ENCODE measurements at places on chromosomes 12 and 14.

DNA sequence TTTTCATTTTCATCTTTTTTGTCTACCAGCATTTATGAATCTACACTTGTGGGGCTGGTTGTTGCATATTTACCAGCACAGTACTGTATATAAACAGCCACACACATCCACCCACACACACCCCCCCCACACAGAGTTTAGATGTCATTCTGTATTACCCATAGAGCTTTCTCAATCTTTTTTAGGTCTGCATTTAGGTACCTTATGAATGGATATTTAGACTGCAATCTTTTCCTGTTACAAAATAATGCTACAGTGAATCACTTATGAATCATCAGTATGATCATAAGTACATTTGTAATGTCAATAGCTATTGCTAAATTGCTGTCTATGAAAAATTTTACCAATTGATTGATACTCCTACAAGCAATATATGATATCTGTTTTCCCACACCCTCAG, 67.3 kb upstream of the STK38L start:
- no peak for DNase-seq

- no peak for DNase-seq
Observed at GRCh38 chr14:58907803-58908202, 270.0 kb downstream of the DACT1 start.

DNA sequence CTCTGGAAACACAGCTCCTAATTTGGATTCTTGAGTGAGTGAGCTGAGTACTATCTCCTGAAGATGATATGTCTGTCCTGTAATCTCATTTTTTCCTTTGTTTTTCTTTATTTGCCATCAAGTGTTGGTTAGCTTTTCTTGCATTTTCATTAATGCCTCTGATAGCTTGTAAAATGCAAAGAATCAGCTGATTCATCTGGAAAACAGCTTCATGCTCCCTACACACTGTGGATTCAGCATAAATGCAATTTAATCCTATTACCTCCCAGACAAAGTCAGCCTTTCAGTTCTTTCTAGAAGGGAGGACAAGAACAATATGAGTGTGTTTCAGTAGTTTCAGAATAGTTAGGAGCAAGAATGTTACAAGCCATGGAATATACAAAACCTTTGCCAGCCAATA, 79.4 kb downstream of the DACT1 start:
- DNase-seq: no peak

GRCh38 chr14:61343471-61343870, 22.1 kb downstream of the PRKCH start:
- no peak for DNase-seq

DNA sequence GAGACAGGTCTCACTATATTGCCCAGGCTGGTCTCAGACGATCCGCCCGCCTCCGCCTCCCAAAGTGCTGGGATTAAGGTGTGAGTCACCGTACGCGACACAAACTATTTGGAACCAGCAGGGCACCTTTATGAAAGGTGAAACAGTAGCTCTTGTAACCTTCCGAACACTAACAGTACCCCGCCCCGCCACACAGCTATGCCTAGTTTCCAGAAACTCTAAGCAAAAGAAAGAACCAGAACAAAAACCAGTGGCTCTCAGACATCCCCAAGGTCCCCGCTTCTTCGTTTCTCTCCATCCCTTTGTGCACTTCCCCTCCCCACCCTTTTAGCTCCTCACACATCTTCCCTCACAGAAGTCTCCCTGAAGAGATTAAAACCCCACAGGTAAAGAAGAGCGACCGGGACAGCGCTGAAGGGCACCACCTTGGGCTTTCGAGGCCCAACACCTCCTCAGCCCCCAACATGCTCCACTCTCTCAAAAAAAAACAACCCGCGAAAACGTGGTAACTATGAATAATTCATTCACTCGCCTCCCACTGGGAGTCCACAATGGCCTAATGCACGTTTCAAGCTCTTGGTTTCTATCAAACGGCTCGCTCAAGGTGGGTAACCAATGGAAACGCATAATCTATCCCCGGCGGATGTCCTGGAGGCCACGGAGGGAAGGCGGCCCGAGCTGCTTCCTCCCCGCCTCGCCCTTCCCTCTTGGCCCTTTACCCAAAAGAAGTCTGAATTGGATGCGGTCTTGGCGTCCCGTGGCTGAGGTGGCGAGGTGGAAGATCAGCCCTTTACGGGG, 877 bp downstream of the BAG5 start:
- DNase-seq: no peak

- no peak for DNase-seq
Observed at GRCh38 chr12:95699579-95699978, 91.0 kb downstream of the NTN4 start.

DNA sequence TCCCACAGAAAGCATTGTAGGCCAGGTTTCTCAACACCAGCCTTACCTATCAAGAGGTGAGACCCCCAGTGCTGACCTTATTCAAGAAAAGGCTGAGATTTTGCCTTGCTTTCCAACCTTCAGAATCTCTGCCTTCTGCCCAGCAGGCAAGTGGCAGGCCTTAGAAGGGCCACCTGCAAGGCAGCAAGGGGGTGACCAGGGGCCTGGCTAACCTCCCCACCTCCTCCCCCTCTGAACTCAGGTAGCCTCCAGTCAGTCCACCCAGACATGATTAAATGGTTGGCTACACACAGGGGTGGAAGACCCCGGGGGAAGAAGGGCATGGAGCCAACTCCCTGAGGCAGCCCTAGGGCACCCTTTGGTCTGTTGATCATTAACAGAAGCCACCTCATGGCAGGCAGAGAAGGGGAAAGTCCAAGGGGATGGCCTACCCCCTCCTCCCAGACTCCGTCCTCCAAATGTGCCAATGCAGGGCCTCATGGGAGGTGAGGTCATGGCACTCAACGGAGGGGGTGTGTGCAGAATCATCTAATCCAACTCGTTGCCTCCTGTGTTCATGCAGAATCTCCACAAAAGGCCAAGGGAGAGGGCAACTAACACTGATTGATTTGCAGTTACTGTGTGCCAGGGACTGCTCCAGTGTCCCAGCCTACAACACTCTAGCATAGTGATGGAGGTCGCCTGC, 8.5 kb downstream of the ZFP36L1 start:
- DNase-seq: no peak

- no peak for DNase-seq
Observed at GRCh38 chr12:88957358-88957757, 377.1 kb upstream of the KITLG start.

- no peak for DNase-seq
Observed at GRCh38 chr14:31038521-31039166, 12.5 kb upstream of the STRN3 start.

- DNase-seq: no peak
Observed at GRCh38 chr12:75660805-75661404, 149.5 kb upstream of the KRR1 start.

DNA sequence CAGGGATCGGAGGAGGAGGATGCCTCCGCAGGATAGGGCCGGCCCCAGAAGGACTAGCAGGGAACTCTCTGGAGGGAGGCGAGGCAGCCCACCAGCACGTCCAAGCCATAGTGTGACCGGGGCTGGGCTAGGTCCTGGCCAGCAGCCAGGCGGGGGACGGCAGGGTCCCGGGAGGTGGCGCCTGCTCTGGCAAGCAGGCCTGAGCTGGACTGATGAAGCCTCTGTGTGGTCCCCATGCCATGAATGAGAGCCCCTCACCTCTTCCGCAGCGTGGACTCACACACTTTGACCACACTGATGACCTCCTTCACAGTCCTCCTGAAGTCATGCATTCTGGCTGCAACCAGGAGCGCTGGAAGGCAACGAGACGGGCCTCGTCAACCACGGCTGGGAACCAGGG, 19.8 kb upstream of the BTBD6 start:
- DNase-seq: no peak

GRCh38 chr12:87758271-87758670, 270.9 kb downstream of the C12orf50 start:
- no peak for DNase-seq

DNA sequence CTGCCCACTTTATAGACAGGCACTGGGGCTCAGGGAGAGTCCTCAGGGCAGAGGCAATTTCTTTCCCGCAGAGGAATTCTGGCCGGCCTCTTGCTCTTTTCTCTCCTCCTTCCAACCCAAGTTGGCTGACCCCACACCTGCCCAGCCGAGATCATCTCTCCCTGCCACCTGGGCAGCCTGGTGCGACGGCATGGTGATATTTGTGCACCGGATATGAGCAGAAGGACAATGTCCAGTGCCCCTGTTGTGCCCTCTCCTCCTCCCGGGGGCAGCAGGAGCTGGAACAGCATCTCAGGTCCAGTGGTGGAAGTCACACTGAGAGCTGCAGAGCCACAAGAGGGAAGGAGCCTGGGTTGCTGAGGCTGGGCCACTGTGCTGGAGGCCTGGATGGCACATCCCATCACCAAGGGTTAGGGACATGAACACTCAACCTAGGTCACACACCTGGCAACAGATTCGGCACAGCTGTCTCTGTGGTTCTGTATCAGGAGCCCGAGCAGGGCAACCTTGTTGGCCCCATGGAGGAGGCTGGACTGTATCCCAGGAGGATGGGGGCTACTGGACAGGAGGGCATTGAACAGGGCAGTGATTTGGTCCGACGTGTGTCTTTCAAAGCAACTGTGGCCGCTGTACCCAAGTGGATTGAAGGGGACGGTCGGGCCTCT, 57.7 kb upstream of the DIO3 start:
- DNase-seq: peak; percentile 5

DNA sequence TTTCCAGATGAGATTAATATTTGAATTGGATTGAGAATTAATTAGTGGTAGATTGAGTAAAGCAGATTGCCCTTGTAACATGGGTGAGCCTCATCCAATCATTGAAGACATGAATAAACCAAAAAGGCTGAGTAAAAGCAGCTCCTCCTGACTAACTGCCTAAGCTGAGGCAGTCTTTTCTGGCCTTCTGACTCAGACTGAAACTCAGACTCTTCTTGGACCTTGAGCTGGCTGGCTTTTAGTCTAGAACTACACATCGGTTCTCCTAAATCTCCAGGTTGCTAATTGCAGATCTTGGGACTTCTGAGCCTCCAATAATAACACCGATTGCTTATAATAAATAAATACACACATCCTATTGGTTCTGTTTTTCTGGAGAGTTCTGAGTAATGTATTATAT, 24.0 kb downstream of the FKBP11 start:
- DNase-seq: no peak

GRCh38 chr14:101965181-101965544, 790 bp downstream of the DYNC1H1 start:
- DNase-seq: no peak

- DNase-seq: no peak
Observed at GRCh38 chr12:5102261-5102789, 58.6 kb downstream of the KCNA5 start.

- DNase-seq: no peak
Observed at GRCh38 chr12:94112121-94112520, 36.3 kb upstream of the PLXNC1 start.

DNA sequence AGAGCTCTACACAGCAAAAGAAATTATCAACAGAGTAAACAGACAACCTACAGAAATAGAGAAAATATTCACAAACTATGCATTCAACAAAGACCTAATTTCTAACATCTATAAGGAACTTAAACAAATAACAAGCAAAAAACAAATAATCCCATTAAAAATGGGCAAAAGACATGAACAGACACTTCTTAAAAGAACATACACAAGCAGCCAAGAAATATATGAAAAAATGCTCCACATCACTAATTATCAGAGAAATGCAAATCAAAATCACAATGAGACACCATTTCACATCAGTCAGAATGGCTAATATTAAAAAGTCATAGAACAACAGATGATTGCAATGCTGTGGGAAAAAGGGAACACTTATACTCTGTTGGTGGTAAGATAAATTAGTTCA, 100.7 kb upstream of the LGR5 start:
- no peak for DNase-seq

- no peak for DNase-seq
Observed at GRCh38 chr14:105501504-105502291, 10.7 kb downstream of the TEDC1 start.

DNA sequence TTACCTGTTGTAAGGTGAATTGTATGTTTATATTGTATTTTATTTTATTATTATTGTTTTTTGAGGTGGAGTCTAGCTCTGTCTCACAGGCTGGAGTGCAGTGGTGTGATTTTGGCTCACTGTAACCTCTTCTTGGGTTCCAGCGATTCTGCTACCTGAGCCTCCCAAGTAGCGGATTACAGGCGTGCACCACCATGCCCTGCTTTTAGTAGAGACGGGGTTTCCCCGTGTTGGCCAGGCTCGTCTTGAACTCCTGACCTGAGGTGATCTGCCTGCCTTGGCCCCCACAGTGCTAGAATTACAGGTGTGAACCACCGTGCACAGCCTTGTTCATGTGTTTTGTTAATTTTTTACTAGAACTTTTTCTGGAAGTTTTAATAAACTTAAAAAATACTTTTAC, 3.8 kb downstream of the ATF7IP start:
- no peak for DNase-seq

- DNase-seq: no peak
Observed at GRCh38 chr12:89108265-89108664, 244.0 kb downstream of the DUSP6 start.

DNA sequence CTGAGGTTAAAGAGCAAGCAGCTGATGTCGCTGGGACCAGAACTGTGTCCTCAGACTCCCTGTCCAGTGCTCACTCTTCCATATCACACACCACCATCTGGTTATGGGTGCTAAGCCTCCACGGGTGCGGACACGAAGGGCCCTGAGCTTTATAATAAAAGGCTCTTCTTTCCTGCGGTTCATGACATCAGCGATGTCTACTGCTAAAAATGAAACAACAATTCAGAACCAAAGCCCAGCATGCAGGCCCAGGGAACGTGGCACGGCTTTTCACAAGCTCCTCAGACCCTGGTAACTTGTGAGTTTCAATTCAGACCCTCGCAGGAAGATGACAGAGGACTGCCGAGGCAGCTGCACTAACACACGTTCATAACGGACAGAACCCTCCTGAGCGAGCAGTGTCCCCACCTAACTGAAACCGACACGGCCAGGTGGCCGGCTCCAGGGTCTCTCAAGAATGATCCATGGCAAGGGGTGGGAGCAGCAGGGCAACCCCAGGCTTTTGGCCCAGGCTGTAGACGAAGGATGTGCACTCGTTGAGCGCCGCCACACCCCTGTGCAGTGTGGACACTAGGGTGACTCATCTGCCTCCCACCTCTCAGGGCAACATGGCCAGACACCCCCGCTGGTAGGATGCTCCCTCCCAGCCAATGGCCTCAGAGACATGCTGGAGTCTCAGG, 180.3 kb downstream of the CALM1 start:
- DNase-seq: no peak

GRCh38 chr14:96158735-96159134, 45.9 kb upstream of the BDKRB2 start:
- no peak for DNase-seq

DNA sequence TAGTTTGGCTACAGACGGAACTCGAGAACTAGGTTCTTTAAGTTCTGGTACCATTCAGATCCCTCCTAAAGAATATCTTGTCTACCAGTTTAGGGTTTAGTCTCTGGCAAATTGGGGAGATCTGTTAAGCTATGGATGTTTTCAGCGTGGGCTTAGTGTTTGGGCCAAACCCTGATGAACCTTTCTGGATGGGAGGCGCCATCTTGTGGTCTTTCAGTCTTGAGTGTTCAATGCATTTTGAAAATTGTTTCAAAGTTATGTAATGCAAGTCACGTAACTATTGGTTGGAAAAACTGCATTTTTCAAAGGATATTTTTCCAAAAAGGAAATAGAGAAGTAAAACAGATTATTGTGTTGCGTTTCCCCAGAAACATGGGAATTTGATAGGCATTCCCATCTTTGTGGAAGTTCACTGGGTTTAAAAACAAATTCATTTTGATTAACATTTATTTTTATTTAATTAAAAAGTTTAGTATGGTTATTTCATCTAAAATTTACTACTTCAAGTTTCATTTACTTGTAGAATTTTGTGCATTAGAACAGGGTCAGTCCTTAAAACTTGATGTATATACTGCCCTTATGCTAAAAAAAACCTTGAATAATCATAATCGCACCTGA, 169.0 kb downstream of the PRIMA1 start:
- peak; percentile 22 for DNase-seq

GRCh38 chr14:87566991-87567390, 426.0 kb downstream of the GALC start:
- no peak for DNase-seq

Data from D721Med (cell line).